ENCODE measurements at places on chromosomes 3 and 15.
A peak's percentile ranks its signal among the peaks of the same experiment; 100 is the strongest.

- peak; percentile 67 for DNase-seq
Measured at GRCh38 chr3:50347187-50347813, 1.8 kb upstream of the ZMYND10 start.

- no peak for DNase-seq
Measured at GRCh38 chr3:187570776-187571175, 99.4 kb downstream of the SST start.

DNA sequence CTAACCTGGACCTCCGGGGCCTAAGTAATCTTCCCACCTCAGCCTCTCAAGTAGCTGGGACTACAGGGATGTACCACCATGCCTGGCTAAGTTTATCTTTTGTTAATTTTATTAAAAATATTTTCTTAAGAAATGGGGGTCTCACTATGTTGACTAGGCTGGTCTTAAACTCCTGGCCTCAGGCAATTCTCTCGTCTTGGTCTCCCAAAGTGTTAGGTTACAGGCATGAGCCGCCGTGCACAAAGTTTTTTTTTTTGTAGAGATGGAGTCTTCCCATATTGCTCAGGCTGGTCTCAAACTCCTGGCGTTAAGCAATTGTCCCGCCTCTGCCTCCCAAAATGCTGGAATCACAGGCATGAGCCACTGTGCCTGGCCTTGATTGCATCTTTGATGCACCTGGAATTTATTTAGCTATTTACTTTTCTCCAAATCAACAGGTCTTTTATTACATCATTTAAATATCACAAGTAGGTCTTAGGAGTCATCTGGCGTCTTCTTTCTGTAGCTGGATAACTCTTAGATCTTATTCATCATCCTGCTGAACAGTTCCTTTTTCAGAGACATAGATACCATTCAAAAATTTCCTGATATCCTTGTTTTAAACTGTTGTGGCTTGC is 7.8 kb upstream of the MAP2K1 start:
- DNase-seq, result no peak

GRCh38 chr3:167650459-167650858 is 3.3 kb downstream of the WDR49 start:
- DNase-seq, result no peak

DNA sequence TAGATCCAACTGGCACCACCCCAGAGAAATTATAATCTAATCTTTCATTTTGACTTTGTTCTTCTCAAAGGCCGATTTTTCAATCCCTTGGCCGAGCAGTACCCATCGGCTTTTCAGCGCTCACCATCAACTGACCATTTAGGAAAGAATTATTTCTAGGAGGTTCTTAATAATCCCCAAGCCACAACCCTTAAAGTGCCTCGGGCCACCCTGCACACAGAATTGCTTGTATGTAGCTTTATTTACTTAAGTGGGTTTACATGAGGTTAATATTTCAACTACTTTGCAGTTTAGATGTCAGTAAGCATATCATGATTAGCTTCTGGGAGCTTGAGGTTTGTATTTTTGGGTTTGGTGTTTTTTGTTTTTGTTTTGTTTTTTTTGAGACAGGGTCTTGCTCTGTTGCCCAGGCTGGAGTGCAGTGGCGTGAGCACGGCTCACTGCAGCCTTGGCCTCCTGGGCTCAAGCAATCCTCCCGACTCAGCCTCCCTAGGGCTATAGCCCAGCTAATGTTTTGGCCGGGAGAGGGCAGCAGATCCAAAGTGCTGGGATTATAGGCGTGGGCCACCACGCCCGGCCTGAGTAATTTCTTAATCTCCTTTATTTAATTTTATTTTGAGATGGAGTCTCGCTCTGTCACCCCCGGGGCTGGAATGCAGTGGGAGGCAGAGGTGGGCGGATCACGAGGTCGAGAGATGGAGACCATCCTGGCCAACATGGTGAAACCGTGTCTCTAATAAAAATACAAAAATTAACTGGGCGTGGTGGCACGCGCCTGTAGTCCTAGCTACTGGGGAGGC is 801 bp upstream of the CDAN1 start:
- DNase-seq, result no peak

DNA sequence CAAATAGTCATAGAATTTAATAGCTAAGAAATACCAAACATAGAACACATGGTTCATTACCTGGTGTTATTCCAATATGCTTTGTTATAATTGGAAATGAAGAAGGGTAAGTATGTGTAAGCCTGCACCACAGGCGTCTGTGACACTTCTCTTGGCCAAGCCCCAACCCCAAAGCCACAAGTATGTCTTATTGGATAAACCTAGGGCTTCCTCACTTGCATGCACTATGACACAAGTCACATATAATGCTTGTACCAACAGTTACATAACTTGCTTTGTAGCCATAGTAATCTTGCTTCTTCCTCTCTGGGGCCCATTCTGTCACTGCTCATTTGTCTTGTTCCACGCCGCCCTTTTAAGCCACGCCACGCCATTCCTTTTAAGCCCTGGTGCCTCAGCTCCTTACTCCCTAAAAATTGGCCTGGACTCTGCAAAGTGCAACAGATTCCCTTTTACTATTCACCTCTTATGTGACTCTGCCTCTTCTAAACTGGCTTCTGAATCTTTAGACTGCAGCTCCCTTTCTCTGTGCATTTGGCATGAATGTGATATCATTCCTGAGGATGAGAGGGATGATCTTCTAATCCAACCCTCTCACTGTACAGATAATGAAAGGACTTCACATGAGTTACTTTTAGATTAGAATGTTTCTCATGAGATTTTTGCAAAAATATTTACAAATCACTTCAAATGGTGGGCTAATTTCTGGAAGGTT is 48.1 kb upstream of the EPHA3 start:
- DNase-seq, result peak; percentile 86

GRCh38 chr3:119978554-119979208 is 115.6 kb downstream of the GSK3B start:
- no peak for DNase-seq

- no peak for DNase-seq
Measured at GRCh38 chr3:152276681-152277080, 8.0 kb downstream of the MBNL1 start.

DNA sequence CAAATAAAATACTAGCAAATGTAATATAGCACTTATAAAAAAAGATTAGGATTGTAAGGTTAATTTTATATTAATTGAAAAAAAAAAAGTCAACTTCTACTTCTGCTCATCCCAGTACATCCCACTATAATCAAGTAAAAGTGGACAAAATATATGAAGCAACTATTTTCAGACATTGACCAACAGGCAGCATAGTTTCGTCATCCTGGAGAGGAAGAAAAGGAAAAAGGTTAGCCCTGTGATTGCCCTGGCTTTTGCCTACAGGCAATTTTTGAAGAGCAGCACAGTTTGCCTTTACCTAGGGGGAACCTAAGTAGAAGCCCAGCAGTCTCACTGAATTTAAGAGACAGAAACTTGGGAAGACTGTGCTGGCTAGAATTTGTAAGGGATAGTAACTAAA is 52.2 kb upstream of the ACTC1 start:
- no peak for DNase-seq

GRCh38 chr15:71219645-71220044 is 104.4 kb downstream of the THSD4 start:
- peak; percentile 68 for DNase-seq

- DNase-seq, result no peak
Measured at GRCh38 chr3:114147251-114147650, 31.6 kb downstream of the DRD3 start.

DNA sequence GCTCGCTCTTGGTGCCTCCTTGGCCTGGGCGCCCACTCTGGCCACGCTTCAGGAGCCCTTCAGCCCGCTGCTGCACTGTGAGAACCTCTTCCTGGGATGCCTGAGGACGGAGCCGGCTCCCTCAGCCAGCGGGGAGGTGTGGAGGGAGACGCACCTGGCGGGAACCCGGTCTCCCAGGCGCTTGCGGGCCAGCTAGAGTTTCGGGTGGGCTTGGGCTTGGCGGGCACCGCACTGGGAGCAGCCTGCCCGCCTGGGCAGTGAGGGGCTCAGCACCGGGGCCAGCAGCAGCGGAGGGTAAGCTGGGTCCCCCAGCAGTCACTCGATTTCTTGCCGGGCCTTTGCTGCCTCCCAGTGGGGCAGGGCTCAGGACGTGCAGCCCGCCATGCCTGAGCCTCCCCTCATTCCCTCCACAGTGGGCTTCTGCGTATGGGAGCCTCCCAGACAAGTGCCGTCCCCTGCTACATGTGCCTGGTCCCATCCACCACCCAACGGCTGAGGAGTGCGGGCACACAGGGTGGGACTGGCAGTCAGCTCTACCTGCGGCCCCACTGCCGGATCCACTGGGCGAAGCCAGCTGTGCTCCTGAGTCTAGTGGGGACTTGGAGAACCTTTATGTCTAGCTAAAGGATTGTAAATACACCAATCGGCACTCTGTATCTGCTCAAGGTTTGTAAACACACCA is 708.7 kb downstream of the VGLL3 start:
- no peak for DNase-seq

DNA sequence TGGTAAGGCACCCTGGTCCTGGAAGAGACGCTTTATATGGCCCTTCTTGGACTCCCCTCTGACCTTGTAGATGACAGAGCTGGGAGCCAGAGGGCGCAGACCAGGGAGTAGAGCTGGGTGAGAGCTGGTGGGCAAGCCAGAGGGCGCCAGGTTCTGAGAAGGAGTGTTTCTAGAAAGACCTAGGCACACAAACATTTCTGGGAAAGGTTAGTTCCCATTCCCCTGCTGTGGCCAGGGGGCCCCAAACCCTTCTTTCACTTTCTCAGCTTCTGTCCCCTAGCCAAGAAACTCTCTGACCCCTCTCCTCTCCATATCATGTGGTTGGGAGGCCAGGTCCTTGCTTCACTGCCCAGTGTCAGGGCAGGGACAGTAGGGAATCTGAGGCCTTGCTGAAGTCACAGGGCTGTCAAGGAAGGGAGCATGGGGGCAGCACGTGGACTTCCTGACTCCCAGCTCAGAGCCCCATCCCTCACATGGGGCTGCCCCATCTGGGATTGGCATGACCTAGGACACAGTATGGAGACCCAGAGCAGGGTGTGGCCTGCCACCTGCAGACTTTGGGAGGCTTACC is 3.6 kb downstream of the HEMK1 start:
- no peak for DNase-seq

DNA sequence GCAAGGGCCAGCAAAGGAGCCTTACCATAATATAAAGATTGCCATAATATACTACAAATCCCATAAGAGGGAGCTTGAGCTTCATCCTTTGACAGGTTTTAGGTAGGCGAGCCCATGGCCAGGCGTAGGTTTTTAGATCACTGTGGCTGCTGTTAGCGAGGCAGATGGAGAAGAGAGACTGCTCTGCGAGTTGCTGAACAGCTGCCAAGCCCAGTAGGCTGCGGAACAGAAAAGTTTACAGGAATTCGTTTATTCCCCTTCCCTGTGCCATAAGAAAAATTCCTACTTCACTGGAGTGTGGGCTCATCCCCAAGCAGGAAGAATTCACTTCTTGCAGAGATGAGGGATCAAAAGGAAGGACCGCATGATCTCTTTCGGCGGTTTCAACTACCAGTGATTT is 30.5 kb downstream of the TMED3 start:
- DNase-seq, result no peak

- DNase-seq, result no peak
Measured at GRCh38 chr3:134428401-134428800, 54.2 kb upstream of the AMOTL2 start.

- peak; percentile 52 for DNase-seq
Measured at GRCh38 chr15:89672221-89673164, 6.7 kb downstream of the PLIN1 start.

DNA sequence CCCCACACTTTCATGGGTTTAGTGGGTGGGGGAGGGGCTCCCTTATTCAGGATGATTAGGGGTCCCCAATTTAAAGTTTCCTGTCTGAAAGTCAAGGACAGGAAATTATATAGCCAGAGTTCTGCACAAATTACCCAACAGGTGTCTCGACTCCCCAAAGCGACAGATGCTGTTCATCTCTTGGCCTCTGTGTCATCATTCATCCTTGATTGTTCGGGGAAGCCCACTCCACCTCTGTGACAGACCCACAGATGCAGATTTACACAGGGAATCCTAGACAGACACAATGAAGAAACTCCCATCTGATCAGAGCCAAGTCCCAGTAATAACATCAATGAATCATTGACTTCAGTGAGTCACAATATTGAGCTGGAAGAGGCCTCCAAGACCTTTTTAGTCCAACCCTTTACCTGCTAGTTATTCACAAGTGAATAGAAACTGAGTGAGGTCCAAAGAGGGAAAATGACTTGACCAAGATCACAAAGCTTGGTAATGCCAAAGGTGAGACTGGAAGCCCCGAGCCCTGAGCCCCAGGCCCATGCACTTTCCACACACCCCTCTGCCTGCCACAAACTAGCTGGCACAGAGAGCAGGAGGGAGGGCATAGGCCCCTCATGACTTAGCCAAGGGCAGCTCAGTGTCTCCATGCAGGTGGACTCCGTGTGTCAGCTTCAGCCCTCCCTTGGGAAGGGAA is 7.9 kb upstream of the SRP14 start:
- peak; percentile 66 for DNase-seq

DNA sequence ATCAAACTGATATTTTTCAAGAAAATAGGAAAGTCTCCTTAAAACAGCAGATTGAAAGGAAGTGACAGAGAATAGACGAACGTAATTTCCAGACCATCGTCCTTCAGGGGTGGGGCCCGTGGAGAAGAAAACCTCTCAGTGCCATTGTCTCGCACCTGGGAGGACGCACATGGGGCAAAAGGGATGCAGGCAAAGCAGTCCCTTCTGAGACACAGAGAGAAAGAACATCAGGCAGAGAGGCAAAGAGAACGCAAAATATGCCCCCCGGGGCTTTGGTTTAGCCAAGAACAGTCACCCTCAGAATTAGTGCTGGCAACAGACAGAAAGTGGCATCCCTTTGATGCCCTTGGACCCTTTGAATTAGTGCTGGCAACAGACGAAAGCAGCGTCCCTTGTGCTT is 37.0 kb downstream of the MUC20 start:
- no peak for DNase-seq

DNA sequence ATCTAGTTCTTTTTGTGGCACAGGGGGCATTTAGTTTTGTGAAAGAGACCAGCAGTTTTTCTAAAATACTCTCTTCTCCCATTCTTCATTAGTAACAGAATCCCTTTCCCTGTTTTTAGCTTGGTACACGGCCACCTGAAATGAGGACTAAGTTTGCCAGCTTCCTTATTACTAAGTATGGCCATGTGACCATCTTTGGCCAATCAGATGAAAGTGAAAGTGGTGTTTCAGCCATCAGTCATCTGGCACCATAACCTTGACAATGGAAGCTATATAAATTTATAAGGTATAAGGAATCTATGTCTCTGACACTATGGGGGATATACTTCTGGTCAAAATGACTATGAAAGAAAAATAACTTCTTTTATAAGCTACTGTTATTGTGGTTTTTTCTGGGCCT is 570.4 kb downstream of the AGBL1 start:
- no peak for DNase-seq

DNA sequence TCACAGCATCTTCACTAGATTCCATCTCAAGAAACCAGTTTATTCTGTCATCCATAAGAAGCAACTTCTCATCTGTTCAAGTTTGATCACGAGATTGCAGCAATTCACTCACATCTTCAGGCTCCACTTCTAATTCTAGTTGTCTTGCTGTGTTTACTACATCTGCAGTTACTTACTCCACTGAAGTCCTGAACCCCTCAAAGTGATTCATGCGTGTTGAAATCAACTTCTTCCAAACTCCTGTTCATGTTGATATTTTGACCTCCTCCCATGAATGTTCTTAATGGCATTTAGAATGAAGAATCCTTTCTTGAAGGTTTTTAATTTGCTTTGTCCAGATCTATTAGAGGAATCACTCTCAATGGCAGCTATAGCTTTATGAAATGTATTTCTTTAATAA is 287.6 kb upstream of the TBL1XR1 start:
- DNase-seq, result no peak
